ENCODE measurements at places on chromosomes 5 and 9.

DNA sequence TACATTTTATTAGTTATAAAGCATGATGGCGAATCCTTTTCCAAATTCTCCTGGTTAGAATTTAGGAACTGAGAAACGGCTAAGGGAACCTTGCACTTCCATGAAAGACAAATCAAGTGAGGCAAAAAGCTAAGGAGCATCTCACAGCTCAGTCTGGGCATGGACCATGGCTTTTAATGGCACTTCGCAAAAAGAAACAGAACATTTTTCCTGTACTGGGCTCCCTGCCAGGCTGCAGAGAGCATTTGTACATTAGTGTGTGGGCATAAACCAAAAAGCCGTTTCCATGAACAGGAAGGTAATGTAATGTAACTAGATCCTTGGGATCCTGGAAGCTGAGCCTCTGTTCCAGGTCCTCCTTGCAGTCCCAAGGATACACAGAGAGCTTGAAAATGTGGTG, 354.2 kb downstream of the MRPS30 start:
- DNase-seq, result no peak

- no peak for DNase-seq
Measured at GRCh38 chr5:23303435-23303834, 204.0 kb upstream of the PRDM9 start.

- DNase-seq, result no peak
Measured at GRCh38 chr9:125428060-125428901, 166.7 kb downstream of the GAPVD1 start.

DNA sequence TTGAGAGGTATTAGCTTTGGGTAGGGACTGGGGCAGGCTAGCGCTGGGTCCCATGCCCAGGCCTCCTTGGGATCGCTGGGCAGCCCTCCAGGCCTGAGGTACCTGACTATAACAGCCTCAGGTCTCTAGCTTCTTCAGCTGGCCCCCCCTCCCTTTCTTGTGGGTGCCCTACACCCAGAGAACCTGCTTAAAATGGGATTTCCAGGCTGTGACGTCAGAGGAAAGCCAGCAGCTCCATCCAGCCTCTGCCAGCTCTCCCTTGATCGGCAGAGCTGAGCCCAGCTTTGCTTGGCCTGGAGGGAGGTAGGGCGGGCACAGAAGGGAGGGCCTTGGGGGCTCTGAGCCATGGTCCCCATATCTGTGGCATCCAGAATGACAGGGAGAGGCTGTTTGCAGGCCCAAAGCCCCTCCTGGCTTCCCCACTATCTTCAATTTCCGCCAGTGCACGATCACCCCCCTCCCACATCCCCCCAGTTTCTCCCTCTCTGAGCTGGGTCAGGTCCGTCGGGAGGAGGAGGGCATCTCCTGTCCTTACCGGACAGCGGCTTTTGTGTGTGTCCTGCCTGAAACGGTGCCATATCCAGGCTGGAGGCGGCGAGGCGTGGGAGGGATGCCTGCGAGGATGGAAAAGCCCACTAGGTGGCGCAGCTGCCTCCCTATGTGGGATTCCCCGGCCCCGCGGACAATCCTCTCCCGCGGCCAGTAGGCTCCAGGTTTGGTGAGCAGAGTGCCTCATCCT, 10.8 kb downstream of the REEP2 start:
- DNase-seq, result peak; percentile 70

GRCh38 chr5:164722702-164723101, 1217.3 kb downstream of the MAT2B start:
- no peak for DNase-seq

- no peak for DNase-seq
Measured at GRCh38 chr5:82164176-82164976, 113.8 kb downstream of the RPS23 start.

DNA sequence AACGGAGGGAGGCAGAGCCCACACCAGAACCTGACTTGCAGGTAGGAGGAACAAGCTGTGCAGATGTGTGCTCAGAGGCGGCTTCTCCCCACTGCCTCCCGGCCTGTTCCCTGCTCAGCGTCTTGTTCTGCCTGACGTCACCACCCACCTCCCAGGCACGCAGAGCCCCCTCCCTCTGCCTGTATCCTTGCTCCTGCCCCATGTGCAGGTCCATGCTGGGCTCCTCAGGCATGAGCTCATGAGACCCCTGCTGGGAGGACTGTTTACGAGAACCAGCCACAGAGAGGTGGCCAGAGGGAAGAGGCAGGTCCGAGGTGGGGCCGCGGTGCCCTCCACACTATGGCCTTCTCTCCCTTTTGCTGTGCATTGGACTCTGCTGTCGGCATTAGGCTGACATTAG, 45.5 kb downstream of the SLC6A3 start:
- DNase-seq, result no peak

DNA sequence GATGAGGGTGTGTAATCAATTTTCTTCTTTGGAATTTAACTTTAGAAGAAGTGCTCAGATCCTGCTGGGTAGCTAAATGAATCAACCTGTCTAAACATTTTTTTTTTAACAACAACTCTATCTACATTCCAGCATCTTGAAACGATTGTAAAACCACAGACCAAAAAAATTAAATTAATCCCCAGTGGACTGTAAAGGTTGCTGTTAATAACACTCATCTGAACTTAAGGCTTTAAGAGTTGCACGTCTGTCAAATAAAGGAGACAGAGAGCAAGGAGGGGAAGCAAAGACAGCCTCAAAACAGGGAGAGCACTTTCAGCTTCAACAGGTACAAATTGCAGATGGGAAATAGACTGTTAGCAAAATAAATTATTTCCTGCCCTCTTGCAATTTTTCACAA, 548.5 kb downstream of the DTWD2 start:
- no peak for DNase-seq

DNA sequence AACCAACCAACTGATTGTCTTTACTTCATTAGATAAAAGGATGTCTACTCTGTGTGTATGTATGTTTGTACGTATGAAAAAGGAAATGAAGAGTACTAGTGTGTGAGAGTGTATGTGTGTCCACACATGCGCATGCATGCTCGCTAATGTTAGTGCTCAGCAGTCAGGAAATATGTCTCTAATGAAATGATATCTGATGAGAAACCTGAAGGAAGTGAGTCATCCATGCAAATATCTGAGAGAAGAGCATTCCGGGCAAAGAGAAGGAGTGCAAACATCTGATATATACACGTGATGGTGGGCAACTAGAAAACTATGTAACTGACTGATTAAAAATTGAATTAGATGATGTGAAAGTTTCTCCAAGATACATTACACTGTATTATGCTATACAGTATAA, 29.6 kb upstream of the UGCG start:
- peak; percentile 4 for DNase-seq

DNA sequence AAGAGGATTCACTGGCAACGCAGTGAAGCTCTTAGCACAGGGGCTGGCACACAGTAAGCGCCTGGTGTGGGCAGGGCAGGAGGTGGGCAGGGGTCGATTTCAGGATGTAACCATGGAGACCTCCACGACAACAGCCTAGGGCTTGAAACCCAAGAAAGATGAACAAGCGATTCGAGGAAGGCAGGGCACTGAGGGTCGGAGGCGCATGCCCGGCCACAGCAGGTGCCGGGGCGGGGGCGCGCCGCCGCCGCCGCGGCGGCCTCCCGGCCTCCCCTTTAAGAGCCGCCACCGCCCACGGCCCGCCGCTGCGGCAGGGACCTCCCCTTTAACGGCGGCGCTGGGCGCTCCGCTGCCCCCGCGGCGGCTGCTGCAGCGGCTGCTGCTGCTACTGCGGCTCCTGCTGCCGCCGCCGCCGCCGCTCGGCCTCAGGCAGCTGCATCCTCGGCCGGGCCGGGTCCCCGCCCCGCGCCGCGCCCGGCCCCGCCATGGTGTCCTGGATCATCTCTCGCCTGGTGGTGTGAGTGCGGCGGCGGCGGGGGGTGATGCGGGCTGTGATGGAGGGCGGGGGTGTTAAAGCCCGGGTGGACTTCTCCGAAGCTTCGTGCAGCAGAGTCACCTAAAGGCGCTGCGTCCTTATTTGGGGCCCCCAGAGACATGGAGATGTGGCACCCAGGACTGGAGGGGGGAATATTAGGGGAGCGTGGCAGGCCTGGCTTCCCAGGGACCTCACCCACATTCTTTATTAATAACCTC, at the start of gene REEP2:
Gene REEP2, plus strand, starts transcription at position 334 of the 753 bp plus-strand sequence. Its CDS starts 152 bp downstream, at position 486.
- peak; percentile 20 for DNase-seq

- DNase-seq, result no peak
Measured at GRCh38 chr5:66860199-66860975, 264.2 kb downstream of the MAST4 start.

DNA sequence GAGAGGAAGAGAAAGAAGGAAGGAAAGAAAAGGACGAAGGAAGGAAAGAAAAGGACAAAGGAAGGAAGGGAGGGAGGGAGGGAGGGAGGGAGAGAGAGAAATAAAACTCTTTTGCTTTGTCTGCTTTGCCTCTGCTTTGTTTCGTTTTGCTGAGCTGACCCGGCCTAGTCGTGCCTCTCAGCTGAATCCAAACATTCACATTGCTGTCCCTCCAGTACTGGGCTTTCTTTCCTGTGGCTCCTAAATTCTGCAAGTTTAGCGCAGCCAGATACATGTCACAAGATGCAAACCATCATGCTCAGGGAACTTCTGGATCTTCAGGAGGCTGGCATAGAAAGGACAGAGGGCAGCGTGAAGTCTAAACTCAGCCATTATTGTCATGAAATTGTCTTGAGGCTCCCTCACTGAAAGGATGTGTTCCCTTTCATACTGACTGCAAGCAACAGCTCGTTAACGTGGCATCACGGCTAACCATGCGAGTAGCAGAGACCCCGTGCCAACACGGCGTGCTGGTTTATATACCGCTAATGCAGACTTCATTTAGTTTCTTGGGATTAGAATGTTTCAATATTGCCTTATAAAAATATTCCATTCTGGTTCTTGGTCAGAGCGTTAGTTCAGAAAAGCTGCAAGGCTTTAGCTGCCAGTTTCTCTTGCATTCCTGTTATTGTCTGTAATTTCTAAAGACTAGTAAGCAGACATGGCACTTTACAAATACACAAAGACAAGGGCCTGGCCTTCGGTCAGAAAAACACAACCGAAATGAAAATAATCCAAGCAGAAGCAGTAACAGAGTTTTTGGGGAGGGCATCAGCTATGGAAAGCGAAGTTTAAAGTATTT, 94.2 kb downstream of the TMEM174 start:
- DNase-seq, result no peak

GRCh38 chr9:16119261-16120230, 566.7 kb downstream of the CCDC171 start:
- DNase-seq, result no peak

All from bone marrow (tissue), 2 donors.